ENCODE measurements at places on chromosomes 4 and X.

DNA sequence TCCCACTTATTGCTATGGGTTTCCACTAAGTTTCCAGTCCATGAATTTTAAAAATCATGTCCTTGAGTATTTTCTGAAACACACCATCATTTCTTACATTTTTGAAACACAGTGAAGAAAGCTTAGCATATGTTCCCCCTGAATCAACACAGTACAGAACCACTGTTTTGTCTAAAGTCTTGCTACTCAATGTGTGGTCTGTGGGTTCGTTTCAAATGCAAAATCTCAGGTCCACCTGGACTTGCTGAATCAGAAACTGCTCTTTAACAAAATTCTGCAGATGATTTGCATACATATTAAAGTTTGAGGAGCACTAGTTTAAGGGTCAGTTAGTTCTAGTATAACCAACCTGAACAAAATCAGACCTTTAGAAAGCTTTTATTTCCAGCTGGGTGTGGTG lies 60.4 kb downstream of the SUPT20HL2 start:
- DNase-seq = no peak

- no peak for DNase-seq
Measured at GRCh38 chr4:171812333-171812664, 905 bp upstream of the GALNTL6 start.

DNA sequence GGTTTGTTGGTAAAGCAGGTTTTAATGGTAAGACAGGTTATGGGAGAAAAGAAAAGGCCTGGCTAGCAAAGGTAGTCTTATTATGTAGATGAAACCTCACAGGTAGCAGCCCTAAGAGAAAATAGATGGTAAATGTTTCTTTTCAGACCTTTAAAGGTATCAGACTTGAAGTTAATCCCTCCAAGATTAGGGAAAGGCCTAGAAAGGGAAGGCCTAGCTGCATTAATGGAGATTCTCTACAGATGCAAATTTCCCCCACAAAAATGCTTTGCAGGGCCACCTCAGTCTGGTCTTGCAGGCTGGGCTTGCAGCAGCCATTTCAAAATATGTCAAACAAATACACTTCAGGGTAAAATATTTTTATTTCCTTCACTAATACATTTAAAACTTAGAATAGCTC lies 1410.6 kb downstream of the RPA4 start:
- DNase-seq = no peak

DNA sequence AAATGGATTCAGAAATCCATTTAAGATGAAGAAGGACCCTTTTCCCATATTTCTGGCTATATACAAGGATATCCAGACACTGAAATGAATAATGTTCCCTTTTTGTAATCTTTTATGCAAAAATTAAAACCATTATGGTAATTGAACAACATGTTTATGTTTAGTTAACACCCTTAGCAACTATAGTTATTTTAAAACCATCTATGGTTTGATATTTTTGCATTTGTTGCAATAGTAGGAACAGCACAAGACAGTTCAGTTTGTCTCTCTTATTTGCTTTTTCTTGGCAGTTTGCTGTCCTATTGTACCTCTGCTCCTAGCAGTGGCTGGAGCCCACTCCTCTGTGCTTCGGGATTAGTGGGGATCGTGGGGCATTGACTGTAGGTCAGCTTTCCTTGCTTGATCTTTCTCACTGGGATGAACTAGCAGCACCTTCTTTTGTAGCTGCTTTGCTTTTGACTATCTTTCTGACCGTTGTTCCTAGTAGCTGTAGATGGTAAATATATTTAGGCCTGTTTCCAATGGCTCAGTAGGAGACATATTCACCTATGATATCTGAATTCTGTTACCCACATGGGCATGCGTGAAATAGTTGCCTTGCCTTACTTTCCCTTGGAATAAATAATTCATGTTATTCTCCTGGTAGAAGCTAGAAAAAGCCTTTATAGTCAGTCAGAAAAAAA lies 12.8 kb downstream of the HTT start:
- DNase-seq = no peak

DNA sequence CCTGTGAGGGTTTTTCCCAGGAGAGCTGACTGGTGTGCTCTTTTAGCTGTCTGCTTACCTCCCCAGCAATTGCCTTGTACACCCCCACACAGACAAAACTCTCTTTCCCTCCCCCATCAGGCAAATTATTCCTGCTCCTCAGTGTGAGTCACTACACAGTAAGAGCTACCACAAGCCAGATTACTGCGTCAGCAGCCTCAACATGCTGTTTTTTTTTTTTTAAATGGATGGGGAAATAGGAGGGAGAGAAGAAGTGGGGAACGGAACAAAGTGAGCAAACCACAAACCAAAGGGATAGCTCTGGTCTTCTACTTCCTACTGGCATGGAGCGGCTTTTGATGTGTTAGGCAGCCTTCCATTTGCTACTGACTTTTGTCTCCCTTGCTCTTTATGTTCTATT lies 107.5 kb upstream of the ACSL4 start:
- DNase-seq = peak; percentile 4

- DNase-seq = no peak
Measured at GRCh38 chr4:91127831-91128230, 1000.6 kb downstream of the CCSER1 start.

DNA sequence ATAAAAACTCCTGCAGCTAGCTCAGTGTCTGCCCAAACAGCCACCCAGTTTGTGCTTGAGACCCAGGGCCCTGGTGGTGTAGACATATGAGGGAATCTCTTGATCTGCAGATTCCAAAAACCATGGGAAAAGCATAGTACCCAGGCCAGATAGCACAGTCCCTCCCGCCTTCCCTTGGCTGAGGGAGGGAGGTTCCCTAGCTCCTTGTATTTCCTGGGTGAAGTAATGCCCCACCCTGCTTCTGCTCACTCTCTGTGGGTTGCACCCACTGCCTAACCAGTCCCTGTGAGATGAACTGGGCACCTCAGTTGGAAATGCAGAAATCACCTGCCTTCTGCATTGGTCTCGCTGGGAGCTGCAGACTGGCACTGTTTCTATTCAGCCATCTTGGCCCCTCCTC lies 54.6 kb downstream of the USP26 start:
- DNase-seq = no peak

GRCh38 chrX:40424259-40424658 lies 156.5 kb upstream of the ATP6AP2 start:
- no peak for DNase-seq

GRCh38 chrX:2903366-2903765 lies 25.8 kb downstream of the ARSD start:
- no peak for DNase-seq

DNA sequence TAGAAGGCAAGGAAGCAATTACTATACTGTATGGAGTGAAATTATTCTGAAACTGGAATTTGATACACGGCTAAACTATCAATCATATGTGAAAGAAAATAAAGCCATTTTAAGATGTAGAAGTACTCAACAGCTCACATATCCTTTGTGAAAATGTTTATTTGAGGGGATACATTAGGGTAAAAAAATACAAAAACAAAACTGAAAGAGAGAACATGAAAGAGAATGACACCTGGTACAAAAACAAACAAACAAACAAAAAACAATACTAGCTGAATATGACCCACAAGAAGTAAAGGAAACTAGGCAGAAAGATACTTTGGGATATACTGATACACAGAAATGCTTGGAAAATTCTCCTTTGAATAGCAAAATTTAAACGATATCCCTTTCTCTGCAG lies 20.8 kb upstream of the AREG start:
- DNase-seq = no peak

DNA sequence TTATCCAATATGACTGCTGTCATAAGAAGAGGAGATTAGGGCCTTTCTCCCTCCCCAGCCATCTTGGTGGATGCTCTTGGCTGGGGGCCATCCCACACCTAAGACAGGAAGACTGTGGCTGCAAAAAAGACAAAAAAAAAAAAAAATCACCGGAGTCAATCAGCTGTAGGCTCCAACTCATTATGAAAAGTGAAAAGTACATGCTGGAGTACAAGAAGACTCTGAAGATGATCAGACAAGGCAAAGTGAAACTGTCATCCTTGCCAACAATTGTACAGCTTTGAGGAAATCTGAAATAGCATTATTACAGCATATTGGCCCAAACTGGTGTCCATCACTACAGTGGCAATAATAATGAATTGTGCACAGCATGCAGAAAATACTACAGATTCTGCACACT lies 5.2 kb downstream of the EGFL6 start:
- DNase-seq = no peak

- no peak for DNase-seq
Measured at GRCh38 chrX:121283921-121284320, 236.5 kb downstream of the GLUD2 start.

GRCh38 chr4:170256807-170257206 lies 167.1 kb upstream of the AADAT start:
- no peak for DNase-seq

DNA sequence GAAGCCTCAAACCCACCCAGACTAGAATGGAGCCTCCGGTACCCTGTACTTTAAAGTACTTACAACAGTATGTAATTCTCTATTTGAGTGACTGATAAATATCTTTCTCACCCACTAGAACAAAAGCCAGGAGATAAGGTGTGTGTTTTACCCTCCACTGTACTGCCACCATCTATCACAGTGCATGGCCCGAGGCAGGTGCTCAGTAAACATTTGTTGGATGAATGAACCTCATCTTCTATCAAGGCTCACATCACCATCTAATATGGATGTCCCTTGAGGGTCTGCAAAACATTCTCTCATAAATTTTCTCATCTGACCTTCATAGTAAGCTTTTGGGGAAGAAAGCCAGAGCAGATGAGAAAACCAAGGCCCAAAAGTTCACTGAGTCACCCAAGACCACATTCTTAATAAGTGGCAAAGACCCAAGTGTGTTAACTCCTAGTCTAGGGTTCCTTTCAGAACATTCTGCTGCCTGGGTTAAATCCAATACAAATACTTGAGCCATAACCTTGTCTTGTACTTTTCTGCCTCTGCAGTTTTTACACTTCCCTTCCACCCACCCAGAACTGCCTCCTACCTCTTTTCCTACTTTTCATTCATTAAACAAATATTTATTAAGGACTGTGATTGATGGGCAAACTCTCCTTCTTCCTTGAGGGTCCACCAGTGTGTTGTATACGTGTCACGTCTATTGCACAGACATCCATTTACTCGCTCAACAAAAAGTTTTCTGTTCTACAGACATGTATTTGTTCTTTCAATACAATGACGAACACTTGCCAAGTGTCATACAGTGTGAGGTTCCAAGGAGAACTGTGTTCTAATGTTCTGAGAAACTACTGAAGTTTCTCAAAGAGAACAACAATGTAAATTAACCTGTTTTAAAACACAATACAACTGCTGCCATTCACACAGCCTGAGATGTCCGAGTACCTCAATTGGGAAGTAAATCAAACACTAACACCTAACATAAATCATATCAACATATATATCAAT lies 35.7 kb downstream of the APBB2 start:
- no peak for DNase-seq

GRCh38 chr4:129738175-129738574 lies 642.2 kb downstream of the C4orf33 start:
- DNase-seq = no peak

DNA sequence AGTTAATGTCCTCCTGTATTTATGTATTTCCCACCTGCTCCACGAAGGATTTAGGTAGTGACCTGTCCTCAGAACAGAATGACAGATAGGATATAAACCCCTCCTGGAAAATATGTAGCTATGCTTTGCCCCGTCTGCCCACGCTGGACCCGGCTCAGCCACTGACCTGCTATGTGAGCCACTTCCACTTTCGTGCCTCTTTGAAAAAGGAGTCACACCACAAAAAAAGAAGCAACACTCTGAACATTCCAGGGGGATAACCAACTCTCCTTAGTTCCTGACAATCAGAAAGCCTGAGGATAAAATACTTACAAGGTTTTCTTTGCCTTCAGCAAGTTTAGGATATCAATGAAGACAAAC lies 11.1 kb downstream of the ACSL1 start:
- DNase-seq = no peak

DNA sequence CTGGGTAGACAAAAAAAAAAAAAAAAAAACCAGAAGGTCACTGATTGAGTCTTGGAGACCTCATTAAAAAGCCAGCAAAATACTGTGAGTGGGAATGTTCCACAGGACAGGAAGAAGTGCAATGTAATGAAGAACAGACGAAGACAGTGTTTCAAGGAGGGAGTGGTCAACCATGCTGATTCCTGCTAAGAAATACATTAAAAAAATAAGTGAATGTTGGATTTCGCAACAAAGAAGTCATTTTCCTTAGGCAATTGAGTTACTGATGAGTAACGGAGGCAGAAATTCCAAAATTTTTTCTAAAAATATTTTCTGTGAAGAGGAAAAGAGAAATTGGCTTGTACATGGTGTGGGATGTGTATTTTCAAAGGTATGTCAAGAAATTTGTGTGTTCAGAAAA lies 94.3 kb upstream of the FAM47B start:
- no peak for DNase-seq

DNA sequence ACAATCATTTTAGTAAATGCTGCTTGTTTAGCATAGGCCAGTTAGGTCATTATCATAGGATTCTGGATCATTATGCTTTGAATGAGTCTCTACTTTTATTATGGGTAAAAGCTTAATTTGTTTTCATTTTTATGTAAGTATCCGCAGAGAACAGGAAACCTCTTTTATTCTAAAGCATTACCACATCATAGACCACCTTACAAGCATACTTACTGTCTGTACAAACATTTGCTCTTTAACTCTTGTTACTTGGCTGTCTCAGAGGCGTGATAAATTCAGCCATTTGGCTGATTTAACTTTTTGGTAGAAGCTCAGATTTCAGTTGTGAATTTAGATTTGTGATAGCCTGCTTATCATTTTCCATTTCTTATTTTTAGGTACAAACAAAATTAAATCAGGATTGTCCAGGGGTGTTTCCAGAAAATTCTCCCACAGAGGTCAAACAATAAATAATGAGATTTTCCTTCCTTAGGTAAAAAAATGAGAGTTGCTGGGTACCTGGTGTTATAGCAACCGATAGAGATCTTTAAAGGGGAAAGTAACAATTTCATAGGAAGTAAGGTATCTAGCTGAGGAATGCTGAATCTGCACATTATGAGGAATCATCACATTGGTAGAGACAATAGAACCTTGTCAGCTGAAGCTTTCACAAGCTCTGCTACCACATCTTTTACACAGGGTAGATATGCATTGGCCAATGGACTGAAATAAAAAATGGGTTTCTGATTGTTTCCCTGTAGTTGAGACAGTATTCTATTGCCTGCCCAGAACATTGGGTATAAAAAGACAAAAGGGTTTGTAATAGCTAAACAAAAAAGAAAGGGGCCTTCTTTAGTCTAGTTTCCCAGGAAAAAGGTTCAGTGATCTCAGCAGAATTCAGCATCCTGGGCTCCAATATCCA lies 62.5 kb downstream of the NDNF start:
- no peak for DNase-seq

GRCh38 chrX:123959281-123960063 lies 2.0 kb upstream of the STAG2 start:
- no peak for DNase-seq

DNA sequence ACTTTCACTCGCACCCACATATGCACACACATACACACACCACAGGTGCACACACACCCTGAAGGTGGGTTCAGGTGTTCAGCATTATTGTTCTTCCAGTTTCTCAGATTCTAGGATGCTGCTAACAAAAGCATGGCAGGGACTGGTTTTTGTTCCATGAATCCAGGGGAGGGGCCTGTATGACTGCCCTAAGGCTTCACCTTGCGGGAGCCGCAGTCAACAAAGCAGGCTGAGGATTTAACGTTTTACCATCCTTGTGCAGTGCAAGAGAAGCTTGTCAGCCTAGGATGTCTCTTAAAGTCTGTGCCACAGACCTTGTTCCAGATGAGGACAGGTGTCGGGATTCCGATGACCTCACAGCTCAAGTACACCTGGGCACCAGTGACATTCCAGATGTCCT lies 61.8 kb downstream of the POLR2B start:
- DNase-seq = no peak

GRCh38 chrX:48540028-48540375 lies 488 bp downstream of the TBC1D25 start:
- no peak for DNase-seq

GRCh38 chrX:84717343-84717742 lies 215.1 kb upstream of the HDX start:
- no peak for DNase-seq

Measured in substantia nigra (tissue), 51 donors.